ENCODE measurements at places on chromosomes 2 and 18.

DNA sequence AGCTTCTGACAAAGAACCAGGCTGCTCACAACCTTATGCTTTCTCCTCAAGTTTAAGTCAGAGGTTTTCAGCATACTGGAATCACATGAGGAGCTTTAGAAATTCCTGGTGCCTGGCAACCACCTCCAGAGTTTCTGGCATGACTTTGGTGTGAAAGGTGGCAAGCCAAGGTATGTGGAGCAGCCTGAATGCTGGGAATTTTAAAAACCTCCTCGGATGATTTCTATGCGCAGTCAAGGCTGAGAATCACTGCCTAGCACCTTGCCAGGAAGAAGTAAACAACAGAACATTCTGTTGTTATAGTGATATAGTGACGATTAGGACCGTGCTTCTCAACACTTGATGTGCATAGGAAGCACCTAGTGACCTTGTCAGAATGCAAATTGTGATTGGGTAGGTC, 11.7 kb downstream of the CCBE1 start:
- no peak overlapping the region for H3K27ac ChIP-seq
- H3K36me3 ChIP-seq: no peaks in the 10 kb centered on the region
- H3K4me1 ChIP-seq: no peaks in the 10 kb centered on the region
- H3K4me3 ChIP-seq: no peak overlapping the region
- no peak for DNase-seq

DNA sequence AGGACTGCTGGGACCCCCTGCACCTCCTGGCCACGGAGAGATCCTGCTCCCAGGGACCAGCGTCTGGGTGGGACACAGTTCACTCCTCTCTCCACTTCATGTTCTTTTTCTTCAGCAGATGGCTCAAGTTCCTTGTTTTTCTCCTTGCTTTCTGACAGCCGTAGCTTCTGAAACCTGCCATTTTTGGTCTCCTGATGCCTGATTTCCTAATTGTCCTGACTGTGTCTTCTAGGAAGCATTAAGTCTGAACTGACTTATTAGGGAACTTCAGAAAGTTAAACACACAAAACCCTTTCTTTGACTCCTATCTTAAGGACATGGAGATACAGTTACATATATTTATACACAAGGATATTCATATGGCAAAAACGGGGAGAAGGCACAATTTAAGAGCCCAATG, 22.7 kb downstream of the CNNM4 start:
- DNase-seq: no peak
- H3K4me3 ChIP-seq: no peak overlapping the region
- peaks cover 2% of the 10 kb centered on the region for H3K27me3 ChIP-seq
- H3K27ac ChIP-seq: no peak overlapping the region
- no peaks in the 10 kb centered on the region for H3K4me1 ChIP-seq

- no peak overlapping the region for H3K27ac ChIP-seq
- H3K27me3 ChIP-seq: peaks cover 3% of the 10 kb centered on the region
- peaks cover 5% of the 10 kb centered on the region for H3K36me3 ChIP-seq
- DNase-seq: no peak
- H3K4me3 ChIP-seq: no peak overlapping the region
- H3K4me1 ChIP-seq: peaks cover 9% of the 10 kb centered on the region
Observed at GRCh38 chr18:80168346-80168745, 59.3 kb downstream of the ADNP2 start.

- H3K4me1 ChIP-seq: peaks cover 45% of the 10 kb centered on the region
- no peaks in the 10 kb centered on the region for H3K36me3 ChIP-seq
- peaks cover 6% of the 10 kb centered on the region for H3K27me3 ChIP-seq
- peak; percentile 60 for DNase-seq
- H3K27ac ChIP-seq: peak within 1 kb of the TSS; percentile 100
Observed at GRCh38 chr2:26346454-26347053, at the start of gene ADGRF3. Gene ADGRF3, minus strand, starts transcription at chr2:26346789. Its CDS starts 555 bp downstream, at chr2:26346234.

DNA sequence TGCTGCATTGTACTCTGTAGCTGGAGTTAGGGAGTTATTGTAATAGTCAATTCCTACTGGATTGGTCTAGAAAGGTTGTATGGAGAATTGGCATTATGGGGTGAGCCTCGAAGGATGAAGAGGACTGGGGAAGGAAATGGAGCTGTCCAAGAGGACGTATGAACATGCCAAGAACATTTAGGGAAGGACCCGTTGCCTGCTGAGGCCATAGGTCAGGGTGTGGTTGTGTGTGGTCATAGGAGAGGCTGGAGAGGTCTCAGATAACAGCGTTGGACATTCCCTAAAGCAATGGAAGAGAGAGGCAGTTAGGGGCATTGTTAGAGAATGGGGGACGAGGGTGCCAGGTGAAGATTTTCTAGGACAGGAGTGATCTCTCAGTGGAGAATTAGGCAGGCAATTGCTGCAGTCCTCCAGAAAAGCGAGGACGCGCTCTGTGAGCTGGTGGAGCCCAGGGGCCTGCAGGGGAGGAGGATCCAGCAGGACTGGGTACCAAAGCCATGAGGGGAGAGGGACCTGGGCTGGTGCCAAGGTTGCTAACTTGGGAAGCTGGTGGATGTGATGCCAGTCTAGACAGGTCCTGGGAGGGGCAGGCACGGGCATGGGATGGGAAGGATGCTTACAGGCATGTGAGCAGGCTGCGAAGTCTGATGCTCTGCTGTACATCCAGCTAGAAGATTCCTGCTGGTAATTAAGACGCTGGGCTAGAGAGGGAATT, 9.4 kb upstream of the PSD4 start:
- H3K27ac ChIP-seq: no peak overlapping the region
- H3K36me3 ChIP-seq: no peaks in the 10 kb centered on the region
- no peak for DNase-seq

- no peak overlapping the region for H3K4me3 ChIP-seq
- H3K27ac ChIP-seq: no peak overlapping the region
- no peak for DNase-seq
Observed at GRCh38 chr2:169290433-169290832, 71.9 kb downstream of the LRP2 start.

DNA sequence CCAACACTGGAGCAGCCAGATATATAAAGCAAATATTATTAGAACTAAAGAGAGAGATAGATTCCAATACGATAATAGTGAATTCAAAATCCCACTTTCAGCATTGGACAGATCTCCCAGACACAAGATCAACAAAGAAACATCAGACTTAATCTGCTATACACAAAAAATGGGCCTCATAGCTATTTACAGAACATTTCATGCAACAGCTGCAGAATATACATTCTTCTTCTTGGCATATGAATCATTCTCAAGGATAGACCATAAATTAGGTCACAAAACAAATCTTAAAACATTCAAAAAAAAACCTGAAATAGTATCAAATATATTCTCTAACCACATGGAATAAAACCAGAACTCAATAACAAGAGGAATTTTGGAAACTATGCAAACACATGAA, 23.8 kb upstream of the BAZ2B start:
- peaks cover 10% of the 10 kb centered on the region for H3K36me3 ChIP-seq
- no peak overlapping the region for H3K4me3 ChIP-seq
- H3K27ac ChIP-seq: no peak overlapping the region
- no peak for DNase-seq

DNA sequence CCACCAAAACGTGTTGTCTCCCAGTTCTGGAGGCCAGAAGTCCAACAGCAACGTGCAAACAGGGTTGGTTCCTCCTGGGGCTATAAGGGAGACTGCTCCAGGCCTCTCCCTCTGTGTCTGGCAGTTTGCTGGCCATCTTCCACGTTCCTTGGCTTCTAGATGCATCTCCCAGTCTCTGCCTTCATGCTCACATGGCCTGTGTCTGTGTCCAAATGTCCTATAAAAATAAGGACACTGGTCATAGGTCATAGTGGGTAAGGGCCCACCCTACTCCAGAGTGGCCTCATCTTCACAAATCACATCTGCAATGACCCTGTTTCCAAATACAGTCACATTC, 69.4 kb upstream of the TAF1B start:
- H3K4me1 ChIP-seq: peaks cover 21% of the 10 kb centered on the region
- no peaks in the 10 kb centered on the region for H3K36me3 ChIP-seq

GRCh38 chr2:3488061-3488531, 31.2 kb downstream of the ADI1 start:
- no peak overlapping the region for H3K4me3 ChIP-seq
- H3K27ac ChIP-seq: no peak overlapping the region

- H3K27me3 ChIP-seq: peaks cover 2% of the 10 kb centered on the region
- peak overlapping the region; percentile 74 for H3K27ac ChIP-seq
- H3K4me1 ChIP-seq: peaks cover 31% of the 10 kb centered on the region
- no peak for DNase-seq
- peak overlapping the region; percentile 83 for H3K4me3 ChIP-seq
Observed at GRCh38 chr2:60746318-60746717, 9.8 kb upstream of the PAPOLG start.

DNA sequence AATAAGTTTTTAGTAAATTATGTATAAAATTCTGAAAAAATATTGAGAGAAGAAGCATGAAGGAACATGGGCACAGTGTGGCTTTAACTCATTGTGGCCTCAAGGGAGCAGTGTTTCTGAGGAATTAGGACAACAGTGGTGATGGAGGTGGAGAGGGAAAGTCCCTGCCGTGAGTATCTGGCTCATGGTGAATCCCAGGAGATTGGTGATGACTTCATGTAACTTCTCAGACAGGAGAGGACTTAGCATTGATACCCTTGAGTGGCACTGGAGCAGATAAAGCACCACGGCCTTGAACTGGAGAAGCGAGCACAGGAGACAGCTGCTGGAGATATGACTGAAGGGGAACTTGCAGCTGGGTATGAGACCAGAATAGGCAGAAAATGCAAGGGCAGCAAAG, 35.0 kb upstream of the LRP1B start:
- no peak for DNase-seq
- H3K27ac ChIP-seq: no peak overlapping the region
- H3K4me1 ChIP-seq: no peaks in the 10 kb centered on the region
- no peaks in the 10 kb centered on the region for H3K27me3 ChIP-seq
- H3K36me3 ChIP-seq: no peaks in the 10 kb centered on the region

DNA sequence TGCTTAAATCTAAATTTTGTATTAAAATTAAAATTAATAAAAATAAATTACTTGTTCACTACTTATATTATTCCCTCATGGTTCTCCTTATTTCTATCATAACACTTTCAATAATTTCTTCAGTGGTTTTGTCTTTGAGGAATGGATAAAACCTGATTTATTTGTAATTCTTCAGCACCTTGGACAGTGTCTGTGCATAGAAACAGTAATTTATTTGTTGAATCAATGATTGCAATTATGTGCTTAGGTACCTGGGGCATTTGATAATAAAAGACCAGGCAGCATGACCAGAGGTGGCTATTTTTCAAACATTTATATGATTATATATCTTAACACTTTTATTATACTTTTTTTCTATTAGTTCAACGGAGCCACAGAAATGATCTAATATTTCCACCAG, 1062.7 kb downstream of the DSC3 start:
- no peak overlapping the region for H3K4me3 ChIP-seq
- no peaks in the 10 kb centered on the region for H3K36me3 ChIP-seq
- no peak for DNase-seq
- no peak overlapping the region for H3K27ac ChIP-seq

- no peaks in the 10 kb centered on the region for H3K36me3 ChIP-seq
- no peak overlapping the region for H3K4me3 ChIP-seq
- peaks cover 2% of the 10 kb centered on the region for H3K27me3 ChIP-seq
- DNase-seq: no peak
- H3K27ac ChIP-seq: no peak overlapping the region
Observed at GRCh38 chr2:185676316-185676715, 62.3 kb upstream of the FSIP2 start.

DNA sequence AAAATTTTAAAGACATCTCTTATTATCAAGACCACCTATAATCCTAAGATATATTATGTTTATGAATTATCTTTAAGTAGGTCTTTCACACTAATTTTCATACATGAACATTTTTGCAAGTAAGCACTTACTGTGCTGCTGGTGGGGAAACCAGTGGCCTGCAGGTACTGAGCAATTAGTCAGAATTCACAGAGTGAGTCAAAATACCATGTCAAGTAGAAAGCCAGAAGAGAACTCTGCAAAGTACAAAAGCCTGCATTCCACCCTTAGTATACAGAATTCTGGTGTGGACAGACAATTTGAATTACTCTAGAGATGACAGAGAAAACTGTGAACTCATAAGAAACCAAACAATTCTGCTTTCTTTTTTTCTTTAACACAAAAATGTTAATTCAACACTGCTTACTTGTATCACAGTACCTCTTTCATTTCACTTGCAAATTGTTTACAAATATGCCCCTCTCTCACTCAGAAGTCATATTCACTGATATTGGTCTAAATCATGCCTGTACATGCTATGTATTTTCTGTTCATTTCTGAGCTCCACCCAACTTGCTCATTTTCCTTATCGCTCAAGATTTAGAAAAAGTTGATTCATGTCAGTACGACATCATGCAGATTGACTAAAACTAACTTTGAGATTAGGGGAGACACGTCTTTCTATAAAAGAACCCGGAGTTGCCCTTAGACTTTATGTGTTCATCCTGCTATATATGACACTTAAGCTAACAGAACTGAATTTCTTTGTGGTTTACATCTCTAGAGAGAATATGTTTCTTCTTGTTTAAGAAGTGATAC, 182.9 kb downstream of the IKZF2 start:
- peaks cover 38% of the 10 kb centered on the region for H3K36me3 ChIP-seq
- no peaks in the 10 kb centered on the region for H3K27me3 ChIP-seq
- peaks cover 58% of the 10 kb centered on the region for H3K4me1 ChIP-seq
- no peak for DNase-seq
- H3K27ac ChIP-seq: peak overlapping the region; percentile 94

DNA sequence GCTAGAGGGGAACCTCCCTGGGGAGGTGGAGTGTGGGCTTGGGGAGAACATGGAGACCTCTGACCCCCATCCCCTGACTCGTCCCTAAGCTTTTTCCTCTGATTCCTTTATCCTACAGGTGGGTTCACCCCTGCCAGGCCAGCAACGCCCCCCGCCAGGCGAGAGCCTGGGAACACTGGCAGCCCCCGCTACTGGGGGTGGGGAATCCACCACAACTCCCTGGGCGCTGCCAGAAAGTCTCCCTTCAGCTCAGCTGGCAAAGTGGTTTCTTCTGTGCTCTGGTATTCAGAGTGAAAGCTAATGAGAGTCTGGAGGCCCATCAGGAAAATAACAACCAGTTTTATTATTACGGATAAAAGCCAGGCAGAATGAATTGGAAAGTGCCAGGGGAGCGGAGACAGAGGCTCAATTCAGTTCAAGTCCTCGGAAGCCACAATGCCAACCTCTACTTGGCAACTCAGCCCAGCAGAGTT, 2.8 kb downstream of the DIPK1C start:
- no peak overlapping the region for H3K4me3 ChIP-seq
- no peaks in the 10 kb centered on the region for H3K36me3 ChIP-seq

DNA sequence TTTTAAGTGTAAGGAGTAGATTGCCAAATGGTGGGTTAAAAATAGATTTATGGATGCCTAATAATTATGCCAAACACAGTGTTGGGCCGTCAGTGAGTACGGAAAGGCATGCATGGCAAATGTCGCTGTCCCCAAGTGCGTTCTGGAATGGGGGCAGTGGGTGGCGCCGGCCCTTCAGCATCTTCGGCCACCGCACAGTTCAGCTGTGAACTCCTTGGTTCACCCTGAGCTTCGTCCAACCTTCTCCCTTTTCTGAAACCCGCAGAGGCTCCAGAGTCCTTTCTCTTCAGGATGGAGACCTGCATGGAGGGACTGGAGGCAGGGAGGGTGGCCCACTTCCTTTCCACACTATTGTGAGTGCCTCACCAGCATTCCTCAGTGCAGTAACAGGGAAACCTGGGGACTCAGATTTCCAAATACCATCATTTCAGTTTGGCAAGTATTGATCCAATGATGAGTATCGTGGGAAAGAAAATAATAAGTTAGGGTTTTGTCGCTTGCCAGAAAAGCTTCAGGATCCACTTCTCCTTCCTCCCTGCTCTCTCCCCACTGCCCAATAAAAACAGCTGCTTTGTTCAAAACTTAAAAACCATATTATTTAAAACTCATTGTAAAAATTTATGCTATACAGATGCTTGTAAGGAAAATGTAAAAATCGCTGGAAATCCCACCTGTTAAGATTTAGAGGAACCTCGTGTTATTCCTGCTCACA, 74.6 kb upstream of the TXNDC2 start:
- H3K36me3 ChIP-seq: no peaks in the 10 kb centered on the region
- no peak for DNase-seq
- H3K27ac ChIP-seq: no peak overlapping the region
- no peaks in the 10 kb centered on the region for H3K4me1 ChIP-seq

All from immature natural killer cell (primary cell).